ENCODE measurements at places on chromosomes 2 and 18.

GRCh38 chr18:75790111-75790510 lies 362.6 kb upstream of the SMIM21 start:
- no peak for DNase-seq

DNA sequence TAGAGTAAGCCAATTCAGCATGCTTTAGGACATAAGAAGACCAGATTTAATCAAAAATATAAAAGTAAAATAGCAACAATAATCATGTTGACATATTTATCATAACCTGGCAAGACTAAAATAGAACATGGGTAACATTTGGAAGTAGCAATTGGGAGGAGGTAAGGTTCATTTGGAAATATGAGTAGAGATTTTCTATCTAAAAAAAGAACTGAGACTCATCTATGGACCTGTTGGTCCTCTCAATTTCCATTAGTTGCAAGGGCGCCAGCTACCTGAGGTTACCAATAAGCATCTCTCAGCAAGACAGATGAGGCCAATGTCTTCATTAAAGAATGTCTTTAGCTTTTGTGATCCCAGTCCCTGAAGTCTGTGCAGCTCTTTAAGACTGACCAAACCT lies 196.0 kb downstream of the IRS1 start:
- DNase-seq: no peak

GRCh38 chr2:23065936-23066335 lies 319.0 kb upstream of the KLHL29 start:
- no peak for DNase-seq

GRCh38 chr2:141925511-141925910 lies 205.3 kb downstream of the LRP1B start:
- DNase-seq: no peak

DNA sequence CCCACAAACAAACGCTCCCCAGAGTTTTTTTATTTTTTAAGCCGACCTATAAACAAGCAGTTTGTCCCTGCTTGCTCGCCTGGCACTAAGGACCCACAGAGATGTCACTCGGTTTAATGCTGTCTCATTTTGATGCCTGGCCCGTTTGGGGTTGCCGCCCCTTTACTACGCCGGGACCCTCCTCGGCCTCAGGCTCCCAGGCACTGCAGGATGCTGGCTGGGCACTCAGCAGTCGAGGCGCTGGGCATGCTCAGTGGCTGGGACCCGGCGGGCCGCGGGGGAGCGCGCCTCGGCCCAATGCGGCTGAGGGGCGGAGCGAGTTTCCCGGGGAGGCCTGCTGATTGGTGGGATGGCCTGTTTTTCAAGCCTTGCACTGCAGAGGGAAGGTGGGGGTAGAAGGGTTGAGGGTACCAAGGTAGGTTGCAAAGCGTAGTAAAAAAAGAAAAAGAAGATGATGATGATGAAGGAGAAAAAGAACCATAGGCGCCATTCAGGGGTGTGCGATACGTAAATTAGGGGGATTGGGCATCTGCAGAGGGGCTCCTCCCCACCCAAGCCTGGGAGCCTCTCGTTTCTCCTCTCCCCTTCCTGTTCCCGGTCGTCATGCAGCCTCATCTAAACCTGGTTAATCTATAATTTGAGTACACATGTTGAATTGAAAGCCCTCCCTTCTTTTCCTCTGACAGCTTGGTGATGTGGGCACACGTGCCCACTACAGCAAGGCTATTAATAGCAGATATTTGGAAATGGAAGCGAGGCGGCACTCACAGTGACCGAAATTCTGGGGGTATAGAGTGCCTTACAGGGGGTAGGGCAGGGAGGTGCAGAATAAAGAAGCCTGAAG lies 1.5 kb upstream of the IRS1 start:
- DNase-seq: peak; percentile 89

DNA sequence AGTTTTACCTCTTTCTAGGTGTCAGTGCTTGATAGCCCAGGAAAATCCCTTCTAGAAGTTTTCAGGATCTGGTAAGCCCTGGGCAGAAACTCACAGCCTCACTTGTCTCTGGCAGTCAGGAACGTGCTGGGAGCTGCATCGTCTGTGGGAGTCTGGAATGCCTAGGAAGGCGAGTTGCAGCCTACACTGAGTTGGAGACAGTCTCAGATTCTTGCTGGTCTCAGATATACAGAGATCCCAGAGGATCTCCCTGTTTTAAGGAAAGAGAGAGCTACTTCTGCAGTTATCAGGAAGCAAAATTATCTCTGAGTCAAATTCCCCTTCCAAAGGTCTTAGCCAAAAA lies 104.4 kb upstream of the CDC42EP3 start:
- DNase-seq: no peak

GRCh38 chr2:53787614-53788289 lies 908 bp downstream of the ERLEC1 start:
- no peak for DNase-seq

- no peak for DNase-seq
Observed at GRCh38 chr18:23926571-23926970, 88.0 kb upstream of the TTC39C start.

DNA sequence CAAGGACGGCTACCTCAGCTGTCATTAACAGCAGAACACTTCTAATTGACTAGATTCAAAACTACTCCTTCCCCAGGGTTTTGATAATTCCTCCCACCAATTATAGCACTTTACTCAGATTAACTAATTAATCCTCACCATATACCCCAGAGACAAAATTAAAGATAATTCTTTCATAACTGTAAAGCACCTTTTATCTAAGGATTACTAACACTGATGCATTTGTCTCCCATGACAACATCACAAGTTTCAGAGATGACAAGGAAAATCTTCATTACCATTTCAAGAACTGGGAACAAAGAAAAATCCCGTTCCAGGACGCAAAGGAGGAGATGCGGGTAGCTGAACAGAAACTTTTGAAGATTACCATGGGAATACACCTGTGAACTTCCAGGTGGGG lies 129.4 kb upstream of the ITGA6 start:
- no peak for DNase-seq

- DNase-seq: no peak
Observed at GRCh38 chr2:130231656-130232055, 33.4 kb upstream of the TUBA3E start.

- DNase-seq: no peak
Observed at GRCh38 chr2:7007846-7008741, 90.9 kb downstream of the RNF144A start.

Measured in left kidney (tissue), 8 donors.